Endodermal cell (in vitro differentiated cells): ENCODE measurements at places on chromosomes 4 and X. TPM values are rescaled to one million over a fixed set of nuclear protein-coding genes. Genes with fewer than 3 reads are reported as not detected.

GRCh38 chr4:89299153-89299791 lies 8.3 kb downstream of the GPRIN3 start:
- no peaks in the 10 kb centered on the region for H3K4me1 ChIP-seq
- H3K27me3 ChIP-seq, result no peaks in the 10 kb centered on the region
- H3K27ac ChIP-seq, result no peak overlapping the region
- H3K4me3 ChIP-seq, result no peak overlapping the region

- no peak overlapping the region for H3K27ac ChIP-seq
- H3K4me3 ChIP-seq, result no peak overlapping the region
- H3K27me3 ChIP-seq, result no peaks in the 10 kb centered on the region
- no peaks in the 10 kb centered on the region for H3K4me1 ChIP-seq
These were observed 3.5 kb upstream of the IQSEC2 start for GRCh38 chrX:53284684-53285447.

DNA sequence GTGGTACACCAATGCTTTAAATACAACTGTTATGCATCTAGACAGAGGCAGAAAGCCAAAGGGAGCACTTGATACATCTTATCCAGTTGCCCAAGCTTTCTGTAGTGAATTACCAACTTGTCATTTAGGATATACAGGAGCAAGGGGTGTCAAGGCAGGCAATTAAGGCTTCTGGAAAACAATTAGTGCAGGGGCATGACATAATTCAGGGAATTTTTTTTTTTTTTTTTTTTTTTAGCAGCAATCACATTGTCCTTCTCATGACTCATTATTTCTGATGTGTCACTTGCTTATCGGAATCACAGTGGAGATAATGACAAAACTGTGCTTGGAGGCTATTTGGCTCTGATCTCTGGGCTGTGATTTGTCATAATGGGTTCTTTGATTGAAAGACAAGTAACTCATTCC lies 259.5 kb downstream of the ARHGAP24 start:
- no peaks in the 10 kb centered on the region for H3K4me1 ChIP-seq
- H3K27ac ChIP-seq, result no peak overlapping the region
- no peaks in the 10 kb centered on the region for H3K36me3 ChIP-seq
- H3K4me3 ChIP-seq, result no peak overlapping the region

GRCh38 chr4:101421386-101421785 lies 74.1 kb upstream of the PPP3CA start:
- no peaks in the 10 kb centered on the region for H3K4me1 ChIP-seq
- H3K36me3 ChIP-seq, result no peaks in the 10 kb centered on the region

- no peaks in the 10 kb centered on the region for H3K36me3 ChIP-seq
- H3K27me3 ChIP-seq, result no peaks in the 10 kb centered on the region
- no peak overlapping the region for H3K27ac ChIP-seq
These were observed 98.6 kb upstream of the ATXN3L start for GRCh38 chrX:13418126-13419097.

- DNase-seq, result no peak
- no peaks in the 10 kb centered on the region for H3K36me3 ChIP-seq
- no peaks in the 10 kb centered on the region for H3K27me3 ChIP-seq
- peaks cover 2% of the 10 kb centered on the region for H3K4me1 ChIP-seq
- no peak overlapping the region for H3K4me3 ChIP-seq
- no peak overlapping the region for H3K27ac ChIP-seq
These were observed 190.4 kb downstream of the ARAP2 start for GRCh38 chr4:36053930-36054329.

Gene PFKFB1
- 0.55 to 1.1 TPM (median 0.70 TPM) in 3 replicates for total RNA-seq

Gene MXRA5
- total RNA-seq, result 37.1 and 40.2 TPM in 2 replicates

Gene PCSK1N
- total RNA-seq, result 2.4 and 2.9 TPM in 2 replicates

Gene UBA6
- 83.1 and 83.8 TPM in 2 replicates for total RNA-seq

Gene CT55
- 0.16 TPM in 1 of 2 replicates, not detected in the other for total RNA-seq

Gene AR
- total RNA-seq, result 1.0 to 1.7 TPM (median 1.5 TPM) in 3 replicates

Gene PWWP3B
- total RNA-seq, result 0.81 and 0.93 TPM in 2 replicates

Gene HSFX1
- 2.4 and 3.4 TPM in 2 replicates for total RNA-seq
